Pons (tissue), 1 donor: ENCODE measurements at places on chromosomes 3 and 15.

GRCh38 chr3:157058392-157059071 lies 101.4 kb downstream of the CCNL1 start:
- no peak for DNase-seq

DNA sequence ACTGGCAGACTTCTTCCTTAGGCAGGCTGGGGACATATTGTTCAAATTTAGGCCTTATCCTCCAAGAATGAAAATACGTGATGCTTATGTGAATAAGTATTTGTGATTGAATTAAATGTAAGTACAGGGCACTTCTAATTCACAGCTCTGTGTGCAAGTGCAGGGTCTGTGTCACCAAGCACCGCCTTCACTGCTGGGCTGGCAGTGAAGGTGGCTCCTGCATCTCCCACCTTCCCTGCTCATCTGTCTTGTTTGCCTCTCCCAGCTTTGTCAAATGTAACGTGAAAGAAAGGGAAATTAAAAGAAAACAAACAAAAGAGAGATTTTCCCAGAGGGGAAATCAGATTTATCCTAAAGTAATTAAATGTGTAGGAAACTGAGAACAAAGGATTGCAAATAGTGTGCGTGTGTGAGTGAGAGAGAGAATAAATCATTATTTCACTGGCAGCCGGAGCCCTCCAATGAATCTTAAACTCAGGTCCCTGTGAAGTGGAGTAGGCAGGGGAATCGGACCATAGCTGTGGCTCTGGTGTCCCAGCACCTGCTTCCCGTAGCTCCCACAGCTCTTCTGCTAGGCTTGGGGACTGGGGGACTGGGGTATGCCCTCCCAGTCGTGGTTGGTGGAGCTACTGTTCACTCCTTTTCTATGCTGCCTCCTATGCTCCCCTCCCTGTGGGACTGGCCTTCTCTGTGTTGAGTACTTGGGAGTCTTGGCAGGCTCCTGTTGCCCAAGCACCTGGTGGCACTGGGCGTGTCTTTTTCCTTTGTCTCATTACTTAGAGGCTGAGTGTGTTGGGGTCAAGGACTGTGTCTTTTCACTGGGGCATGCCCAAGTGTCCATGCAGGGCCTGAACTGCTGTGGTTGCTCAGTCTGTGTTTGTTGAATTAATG lies 222.2 kb downstream of the EPHB1 start:
- no peak for DNase-seq

- no peak for DNase-seq
These were observed 45.7 kb upstream of the ABI3BP start for GRCh38 chr3:101038880-101039279.

GRCh38 chr3:4531478-4532025 lies 38.4 kb downstream of the ITPR1 start:
- no peak for DNase-seq

DNA sequence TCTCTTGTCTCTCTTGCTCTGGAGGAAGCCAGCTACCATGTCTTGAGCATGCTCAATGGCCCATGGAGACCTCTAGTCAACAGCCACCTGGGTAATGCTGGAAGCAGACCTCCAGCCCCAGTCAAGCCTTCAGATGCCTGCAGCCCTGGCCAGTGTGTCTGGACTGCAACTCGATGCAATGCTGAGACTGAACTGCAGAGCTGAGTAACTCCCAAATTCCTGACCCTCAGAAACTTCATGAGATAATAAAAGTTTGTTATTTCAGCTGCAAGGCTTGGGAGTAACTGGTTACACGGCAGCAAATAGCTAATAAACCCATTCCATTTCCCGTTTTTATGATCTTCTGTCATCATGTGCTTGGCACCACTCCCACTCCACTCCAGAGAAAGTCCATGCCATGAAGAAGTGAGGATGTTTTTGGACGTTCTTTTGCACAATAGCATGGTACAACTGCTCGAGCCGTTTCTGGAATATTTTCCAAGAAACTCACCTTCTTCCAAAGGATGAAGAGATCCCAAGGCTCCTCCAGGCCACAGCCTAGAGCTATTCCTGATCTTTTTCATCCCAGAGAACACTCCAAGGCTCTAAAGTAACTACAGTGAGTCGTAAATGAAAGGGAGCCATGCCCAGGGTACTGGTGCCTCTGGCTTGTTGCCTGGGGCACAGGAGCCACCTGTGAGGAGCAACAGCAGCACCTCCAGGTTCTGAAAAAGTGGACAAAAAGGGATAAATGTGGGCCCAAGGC lies 72.0 kb upstream of the KLF13 start:
- DNase-seq = no peak

DNA sequence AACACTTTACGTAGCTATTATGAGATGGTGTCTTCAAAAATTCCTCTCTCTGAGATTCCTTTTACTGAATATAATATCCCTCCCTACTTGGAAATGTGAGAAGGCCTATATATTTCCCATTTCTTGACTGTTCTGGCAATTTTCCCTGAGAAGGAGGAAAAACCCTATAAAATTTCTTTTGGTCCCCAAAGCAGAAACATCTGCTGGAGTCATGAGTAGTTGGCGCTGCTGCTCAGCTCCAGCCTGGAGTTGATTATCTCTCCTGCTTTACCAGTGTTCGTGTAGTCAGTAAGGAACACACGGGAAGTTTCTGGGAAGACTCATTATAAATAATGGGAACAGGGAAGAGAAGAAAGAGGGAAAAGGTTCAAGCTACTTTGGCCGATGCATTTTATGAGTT lies 680.1 kb downstream of the EPHA3 start:
- DNase-seq = no peak

DNA sequence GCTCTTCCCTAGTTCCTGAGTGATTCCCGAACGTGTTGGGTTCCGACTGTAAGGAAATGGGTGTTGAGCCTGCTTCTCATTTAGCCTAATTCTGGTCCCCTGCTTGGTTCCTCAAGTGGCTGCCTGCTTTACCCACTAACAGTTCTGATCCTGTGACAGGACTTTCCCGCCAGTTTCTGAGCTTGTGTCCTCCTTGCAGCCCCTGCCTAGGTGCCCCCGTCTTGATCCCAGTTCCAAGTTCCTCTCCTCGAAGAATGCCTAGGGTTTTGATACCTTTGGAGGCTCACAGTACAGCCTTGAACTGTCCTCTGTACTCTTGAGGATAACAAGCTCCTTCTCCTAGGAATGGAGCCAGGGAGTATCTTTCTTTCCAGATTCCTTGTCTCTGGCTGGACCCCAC lies 12.0 kb upstream of the RASGRF1 start:
- no peak for DNase-seq
